ENCODE measurements at places on chromosomes 11 and 22.
A peak's percentile ranks its signal among the peaks of the same experiment; 100 is the strongest.

- DNase-seq: no peak
Measured at GRCh38 chr22:49749885-49750510, 77.7 kb downstream of the BRD1 start.

GRCh38 chr22:48884324-48884723, 943.3 kb downstream of the BRD1 start:
- no peak for DNase-seq

DNA sequence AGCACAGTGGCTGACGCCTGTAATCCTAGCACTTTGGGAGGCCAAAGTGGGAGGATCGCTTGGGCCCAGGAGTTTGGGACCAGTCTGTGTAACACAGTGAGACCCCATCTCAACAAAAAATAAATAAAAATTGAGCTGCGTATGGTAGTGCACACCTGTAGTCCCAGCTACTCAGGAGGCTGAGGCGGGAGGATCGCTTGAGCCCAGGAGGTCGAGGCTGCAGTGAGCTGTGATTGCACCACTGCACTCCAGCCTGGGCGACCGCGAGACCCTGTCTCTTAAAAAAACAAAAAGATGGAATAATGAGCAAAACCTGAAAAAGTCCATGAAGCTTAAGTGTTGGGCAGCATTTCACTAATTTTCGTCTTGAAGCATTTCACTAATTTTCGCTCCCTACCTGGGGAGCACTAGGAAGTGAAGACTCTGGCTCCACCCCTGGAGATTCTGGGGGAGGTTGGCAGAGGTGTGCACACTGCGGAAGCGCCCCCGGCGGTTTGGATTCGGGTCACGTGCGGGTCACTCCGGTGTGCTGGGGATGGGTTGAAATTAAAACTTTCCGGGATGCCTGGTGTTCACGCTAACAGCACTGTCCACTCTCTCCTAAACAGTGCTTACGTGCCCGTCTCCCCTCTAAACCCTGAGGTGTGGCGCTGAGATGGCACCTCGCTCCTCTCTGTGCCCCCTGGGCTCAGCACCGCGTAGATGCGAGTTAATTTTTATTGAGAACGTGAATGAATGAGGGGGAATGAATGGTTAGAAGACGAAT, 906 bp upstream of the NAA40 start:
- no peak for DNase-seq

DNA sequence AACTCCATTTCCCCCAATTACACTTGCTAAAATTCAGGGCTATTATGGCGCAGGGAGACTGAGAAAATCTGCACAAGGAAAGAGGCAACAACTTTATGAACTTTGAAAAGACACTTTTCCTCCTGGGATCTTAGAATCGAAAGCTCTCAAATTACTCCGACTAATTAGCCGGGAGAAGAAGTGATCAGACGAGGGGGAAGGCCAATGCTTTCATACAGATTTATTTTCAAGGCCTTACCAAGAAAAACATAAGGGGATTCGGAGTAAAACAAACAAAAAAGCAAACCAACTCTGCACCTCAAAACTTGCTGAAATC, 1.6 kb downstream of the PAX6 start:
- no peak for DNase-seq

- DNase-seq: no peak
Measured at GRCh38 chr11:61516191-61516590, 7.6 kb downstream of the LRRC10B start.

GRCh38 chr11:12461516-12461915, 84.1 kb downstream of the PARVA start:
- DNase-seq: no peak

DNA sequence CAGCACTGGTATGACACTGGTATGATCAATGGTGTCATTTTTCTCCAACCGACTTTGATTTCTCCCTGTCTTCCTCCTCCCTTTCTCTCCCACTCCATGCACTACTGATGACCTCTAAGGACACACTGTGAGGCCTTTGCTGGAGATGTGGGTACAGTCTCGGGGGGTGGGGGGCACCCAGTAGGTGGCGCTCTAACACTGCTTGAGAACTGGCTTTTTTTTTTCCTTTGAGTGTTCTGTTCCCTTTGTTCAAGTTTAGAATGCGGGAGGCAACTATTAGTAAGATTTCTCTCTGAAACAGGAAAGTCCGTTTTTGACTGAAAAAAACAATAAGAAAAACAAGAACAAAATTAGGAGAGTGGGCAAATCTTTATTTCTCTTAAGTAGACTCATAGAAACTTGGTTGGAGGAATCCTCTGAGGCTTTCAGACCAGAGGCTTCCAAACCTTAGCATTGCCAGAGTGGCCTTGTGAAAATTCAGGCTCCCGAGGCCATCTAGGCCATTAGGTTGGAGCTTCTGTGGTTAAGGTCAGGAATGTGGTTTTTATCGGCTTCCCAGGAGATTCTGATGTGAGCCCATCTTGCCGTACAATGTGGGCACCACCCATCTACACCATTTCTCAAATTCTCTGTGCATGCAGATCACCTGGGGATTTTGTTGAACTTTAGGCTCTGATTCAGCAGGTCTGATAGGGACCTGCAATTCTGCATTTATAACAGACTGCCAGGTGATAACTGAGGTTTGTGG, 43.2 kb downstream of the PANX1 start:
- no peak for DNase-seq

DNA sequence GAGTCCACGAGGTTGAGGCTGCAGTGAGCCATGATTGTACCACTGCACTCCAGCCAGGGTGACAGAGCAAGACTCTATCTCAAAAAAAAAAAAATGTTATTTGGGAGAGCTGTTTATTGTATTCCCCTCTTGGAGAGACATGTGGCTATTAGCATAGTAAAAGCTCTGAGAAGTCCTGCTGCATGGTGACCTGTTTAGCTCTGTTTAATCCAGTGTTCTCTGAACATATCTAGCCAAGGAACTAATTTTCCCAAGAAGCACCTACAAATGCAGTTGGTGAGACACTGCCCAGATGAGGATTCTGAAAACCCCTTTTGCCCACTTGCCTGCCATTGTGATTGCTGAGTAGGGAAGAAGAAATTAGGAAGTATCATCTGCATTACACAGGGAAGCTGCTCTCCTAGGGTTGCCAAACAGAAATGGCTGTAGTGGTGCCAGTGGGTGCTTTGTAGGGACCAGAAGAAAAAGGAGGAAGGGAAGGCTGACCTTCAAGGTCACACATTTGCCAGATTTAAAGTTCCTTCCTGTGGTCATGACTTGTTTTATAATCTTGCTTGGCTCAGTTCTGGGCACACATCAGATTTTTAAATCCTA, 15.7 kb downstream of the TIMP3 start:
- DNase-seq: no peak

DNA sequence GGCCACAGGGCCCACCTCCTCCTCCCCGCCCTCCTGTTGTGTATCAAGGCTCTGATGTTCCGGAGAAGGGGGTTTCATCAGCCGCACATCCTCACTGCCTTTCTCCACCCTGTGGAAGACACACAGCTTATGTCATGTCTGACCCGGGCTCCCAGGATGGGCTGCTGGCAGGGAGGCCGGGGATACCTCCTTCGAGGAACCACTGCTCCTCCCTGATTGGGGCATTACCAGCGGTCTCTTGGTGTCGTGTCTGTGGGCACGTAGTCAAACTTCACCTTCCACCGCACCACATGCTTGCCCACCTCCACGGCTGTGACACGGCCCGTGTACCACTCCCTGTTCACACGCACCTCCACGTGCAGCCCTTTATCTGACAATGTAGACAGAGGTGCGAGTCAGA, 35.9 kb downstream of the MORC2 start:
- no peak for DNase-seq

- no peak for DNase-seq
Measured at GRCh38 chr11:2269601-2270321, 627 bp downstream of the ASCL2 start.

GRCh38 chr11:116166573-116167465, 606.0 kb downstream of the BUD13 start:
- no peak for DNase-seq

DNA sequence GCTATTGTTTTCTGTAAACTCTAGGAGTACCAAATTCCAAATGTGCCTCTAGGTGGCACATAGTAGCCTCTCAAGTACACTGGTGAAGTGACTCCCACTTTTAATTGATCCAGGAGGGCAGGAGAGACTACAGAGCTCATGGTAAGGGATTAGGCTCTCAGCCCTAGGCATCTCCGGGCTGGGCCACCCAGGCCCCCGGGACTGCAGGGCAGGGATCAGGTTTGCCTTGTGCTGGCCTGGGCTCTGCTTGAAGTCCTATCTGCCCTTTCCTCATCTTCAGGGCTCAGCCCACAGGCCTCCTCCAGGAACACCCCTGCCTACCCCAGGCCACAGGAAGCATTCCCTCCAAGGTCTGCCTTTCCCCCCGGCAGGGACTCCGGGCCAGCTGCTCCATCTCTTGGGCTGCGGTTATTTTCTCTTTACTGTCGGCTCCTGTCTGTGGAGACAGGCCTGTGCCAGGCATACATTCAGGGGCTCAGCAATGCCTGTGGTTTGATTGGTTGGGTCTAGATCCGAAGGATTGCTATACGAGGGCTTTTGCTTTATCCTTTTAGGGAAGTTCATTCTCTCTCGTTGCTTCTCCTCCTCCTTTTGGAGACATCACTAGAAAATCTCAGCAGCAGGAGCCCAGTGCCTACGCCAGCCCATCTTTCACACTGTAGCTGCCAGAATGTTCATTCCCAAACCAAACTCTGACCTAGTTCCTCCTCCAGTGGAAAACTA, 32.8 kb downstream of the PARVA start:
- no peak for DNase-seq

DNA sequence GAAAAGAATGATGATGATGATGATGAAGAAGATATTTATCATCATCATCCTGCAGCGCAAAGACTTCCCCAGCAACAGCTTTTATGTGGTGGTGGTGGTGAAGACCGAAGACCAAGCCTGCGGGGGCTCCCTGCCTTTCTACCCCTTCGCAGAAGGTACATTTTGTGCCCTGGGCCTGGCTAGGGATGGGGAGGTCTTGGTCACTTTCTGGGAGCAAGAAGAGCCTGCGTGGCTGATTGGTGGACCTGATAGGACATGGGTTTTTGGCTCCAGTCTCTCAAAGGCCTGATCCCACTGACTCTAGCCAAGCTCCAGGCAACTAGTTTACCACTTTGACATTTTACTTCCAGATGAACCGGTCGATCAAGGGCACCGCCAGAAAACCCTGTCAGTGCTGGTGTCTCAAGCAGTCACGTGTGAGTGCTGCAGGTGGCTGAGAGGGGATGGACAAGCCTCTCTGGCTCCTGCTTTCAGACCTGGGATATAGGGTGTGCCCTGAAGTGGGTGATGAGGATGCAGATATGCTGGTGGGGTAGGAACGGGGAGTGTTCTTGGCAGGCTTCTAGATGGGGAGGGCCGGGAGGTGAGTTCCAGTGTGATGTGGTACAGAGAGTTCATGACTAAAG, 5.3 kb downstream of the SIDT2 start:
- DNase-seq: no peak

GRCh38 chr11:75595429-75595828, 33.4 kb downstream of the SERPINH1 start:
- no peak for DNase-seq

DNA sequence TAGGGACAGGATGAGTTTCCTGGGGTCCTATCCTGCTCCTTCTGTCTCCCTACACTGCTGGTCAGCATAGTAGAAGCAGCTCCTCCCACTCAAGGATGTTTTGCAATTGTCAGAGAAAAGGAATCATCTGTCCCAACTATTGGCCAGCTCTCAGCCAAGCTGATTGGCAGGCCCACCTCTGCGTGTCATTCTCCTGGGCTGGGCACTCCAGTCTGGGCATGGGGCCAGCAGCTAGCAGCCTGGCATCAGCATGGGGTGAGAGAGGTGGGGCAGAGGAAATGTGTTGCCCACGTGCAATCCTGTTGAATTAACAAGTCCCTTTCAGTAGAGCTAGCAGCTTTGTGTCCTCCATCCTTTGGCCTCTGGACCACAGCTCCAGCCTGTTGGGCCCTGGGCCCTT, 14.1 kb downstream of the ANKK1 start:
- no peak for DNase-seq

GRCh38 chr11:29996016-29996415, 20.8 kb downstream of the KCNA4 start:
- no peak for DNase-seq

- DNase-seq: peak; percentile 70
Measured at GRCh38 chr11:128848815-128849455, 18.2 kb downstream of the KCNJ1 start.

DNA sequence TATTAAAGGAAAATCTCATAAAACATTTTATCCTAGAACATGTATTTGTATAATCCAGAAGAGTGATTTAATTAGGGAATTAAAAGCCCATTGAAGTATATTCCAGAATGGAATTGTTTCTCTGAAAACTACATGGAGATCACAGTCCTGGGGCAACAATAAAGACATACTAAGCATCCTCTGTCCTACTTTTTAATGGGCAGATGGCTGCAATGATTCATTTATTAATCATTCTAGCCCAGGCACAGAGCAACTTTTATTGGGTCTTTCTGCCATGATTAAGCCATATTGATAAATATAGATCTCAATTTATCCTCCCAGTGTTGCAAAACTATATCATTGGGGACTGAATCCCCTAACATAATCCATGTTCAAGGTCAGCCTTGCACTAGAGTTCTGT, 22.0 kb downstream of the FAM181B start:
- no peak for DNase-seq

DNA sequence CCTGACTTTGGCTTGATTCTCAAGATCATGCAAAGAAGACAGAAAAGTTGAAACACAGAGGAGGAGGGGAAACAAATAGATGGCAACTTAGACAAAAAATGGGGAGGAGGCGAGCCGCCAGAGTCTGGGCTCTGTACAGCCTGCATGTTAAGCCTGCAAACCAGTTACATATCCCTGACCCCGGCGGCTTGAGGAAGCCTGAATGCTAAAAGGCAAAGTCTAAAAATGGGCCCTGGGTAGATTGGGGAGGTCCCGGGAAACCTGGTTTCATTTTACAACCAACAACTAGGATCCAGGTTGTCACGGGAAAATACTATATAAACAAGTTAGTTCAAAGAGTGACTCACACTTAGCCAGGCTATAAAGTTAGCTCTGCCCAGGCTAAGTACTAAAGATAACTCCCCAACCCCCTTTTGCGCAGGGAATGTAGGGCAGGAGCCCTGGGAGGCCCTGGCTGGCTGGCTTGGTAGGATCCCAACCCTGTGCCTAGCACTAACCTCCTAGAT, 18.8 kb upstream of the ZBTB16 start:
- DNase-seq: no peak

GRCh38 chr11:72224564-72225410, at the start of gene INPPL1:
Gene INPPL1 (plus strand): TSS chr11:72224767. CDS start chr11:72224985, 218 bp downstream.
- no peak for DNase-seq

DNA sequence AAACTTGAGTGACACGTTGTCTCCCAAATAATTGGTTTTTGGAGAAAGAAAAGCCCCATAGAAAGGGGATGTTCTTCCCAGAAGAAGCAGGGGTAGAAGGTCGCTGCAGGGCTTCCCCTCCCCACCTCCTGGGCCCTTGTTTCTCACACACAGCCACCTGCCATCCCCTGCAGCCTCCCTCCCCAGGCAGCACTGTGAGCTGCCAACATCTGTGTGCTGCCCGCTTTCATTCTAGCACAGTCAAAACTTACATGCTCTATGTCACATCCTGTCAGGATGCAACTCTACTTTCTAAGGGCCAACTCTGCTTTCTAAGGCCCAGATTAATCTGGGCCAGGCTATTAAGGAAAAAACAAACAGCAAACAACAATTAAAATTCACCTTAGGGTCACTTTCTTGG, 309.4 kb upstream of the ZC3H12C start:
- no peak for DNase-seq

- no peak for DNase-seq
Measured at GRCh38 chr11:127376301-127376700, 375.7 kb upstream of the KIRREL3 start.
